Islet precursor cell (in vitro differentiated cells): ENCODE measurements at places on chromosomes 3 and 15.

DNA sequence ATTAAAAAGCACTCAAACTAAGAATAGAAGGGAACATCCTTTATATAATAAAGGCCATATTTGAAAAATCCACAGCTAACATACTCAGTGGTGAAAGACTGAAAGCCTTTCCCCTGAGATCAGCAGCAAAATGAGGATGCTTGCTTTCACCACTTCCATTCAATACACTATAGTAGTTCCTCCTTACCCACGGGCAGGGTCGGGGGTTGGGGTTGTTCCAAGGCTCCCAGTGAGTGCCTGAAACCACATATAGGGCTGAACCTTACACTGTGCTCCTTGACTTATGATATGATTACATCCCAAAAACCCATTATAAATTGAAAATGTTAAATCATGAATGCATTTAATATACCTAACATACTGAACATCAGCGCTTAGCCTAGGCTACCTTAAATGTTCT lies 37.7 kb downstream of the ALDH1L1 start:
- DNase-seq = peak; percentile 10

DNA sequence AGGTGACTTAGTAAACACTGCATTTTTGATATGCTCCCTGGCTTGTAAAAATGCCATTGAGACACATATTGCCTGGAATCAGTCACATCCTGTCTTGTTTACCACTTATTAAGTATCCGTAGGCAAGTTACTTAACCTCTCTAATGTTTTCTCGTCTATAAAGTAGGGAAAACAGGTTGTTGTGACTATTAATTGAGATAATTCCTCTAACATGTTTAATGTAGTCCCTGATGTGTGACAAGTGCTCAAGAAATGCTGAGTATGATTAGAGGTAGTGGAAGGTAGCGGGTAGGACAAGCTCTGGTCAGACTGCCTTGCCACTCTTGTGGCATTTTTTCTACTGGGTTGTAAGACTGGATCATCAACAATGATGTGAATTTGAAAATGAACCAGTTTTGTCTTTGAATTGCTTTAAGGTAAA lies 54.1 kb downstream of the NFKBIZ start:
- DNase-seq = no peak

DNA sequence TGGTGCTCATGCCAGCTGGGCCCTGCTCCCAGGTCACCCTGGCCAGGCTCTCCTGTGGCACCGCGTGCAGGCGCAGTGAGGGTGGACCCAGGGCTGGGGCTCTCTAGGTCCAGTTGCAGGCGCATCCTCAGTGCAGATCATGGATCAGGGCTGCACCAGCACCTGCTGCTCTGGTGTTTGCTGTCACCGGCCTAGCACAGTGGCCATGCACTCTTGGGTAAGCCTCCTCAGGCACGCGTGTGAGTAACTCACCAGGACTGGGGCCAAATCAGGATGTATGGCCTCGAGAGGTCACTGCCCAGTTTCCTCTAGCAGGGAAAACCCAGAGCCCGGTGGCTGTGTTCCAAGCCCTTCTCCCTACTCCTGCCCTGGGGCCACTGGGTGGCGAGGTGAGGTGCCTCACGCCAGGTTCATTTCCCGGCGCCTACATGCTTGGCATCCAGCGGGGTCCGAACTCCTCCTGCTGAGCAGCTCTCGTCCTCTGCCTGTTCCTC lies 45.5 kb upstream of the SLC41A3 start:
- DNase-seq = peak; percentile 39

- no peak for DNase-seq
Observed at GRCh38 chr3:22609139-22609538, 594.0 kb upstream of the UBE2E2 start.
